ENCODE measurements at places on chromosomes 13 and 19.

DNA sequence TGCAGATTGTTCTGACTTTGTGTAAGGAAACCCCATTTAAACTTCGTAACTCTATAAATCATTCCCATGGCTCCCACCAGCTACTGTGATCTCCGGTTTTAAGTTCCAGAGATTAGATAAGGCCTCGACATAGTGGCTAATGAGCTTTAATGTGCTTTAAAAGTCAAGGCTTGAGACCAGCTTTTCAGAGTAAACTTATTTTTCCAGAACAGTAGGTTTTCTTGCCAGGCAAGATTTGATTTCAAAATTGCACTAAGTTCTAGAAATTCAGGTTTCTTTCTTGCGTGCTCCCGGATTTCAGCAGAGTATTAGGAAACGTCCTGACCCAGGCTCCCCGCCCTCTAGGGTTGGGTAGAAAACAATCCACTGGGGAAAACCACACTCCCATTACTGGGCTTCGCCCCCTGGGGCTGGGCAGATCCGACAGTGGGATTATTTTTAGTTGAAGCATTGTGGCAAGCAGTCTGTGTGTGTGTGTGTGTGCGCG, 43.3 kb downstream of the CRYL1 start:
- DNase-seq: no peak

DNA sequence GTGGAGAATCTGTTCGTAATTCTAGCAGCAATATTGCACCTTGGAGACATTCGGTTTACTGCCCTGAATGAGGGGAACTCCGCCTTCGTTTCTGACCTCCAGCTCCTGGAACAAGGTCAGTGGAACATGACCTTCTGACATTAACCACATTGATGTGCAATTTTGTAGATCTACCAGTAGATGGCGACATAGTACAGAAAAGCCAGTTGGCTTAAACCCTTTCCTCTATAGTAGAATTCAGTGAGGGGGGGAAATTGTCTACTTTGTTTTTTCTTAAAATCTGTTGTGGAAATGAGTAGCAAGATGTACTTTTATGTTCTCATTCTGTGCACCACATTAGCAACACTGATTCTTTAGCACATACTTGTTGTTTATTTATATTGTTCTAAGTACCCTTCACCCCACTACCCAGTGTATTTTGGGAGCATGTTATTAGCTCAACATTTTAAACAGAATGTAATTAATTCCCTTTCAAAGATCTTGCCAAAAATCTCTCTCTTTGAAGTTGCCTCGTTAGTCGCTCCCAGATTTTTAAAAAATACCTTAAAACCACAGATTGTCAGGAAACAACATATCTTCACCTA, 332.2 kb downstream of the MYO16 start:
- DNase-seq: peak; percentile 60

DNA sequence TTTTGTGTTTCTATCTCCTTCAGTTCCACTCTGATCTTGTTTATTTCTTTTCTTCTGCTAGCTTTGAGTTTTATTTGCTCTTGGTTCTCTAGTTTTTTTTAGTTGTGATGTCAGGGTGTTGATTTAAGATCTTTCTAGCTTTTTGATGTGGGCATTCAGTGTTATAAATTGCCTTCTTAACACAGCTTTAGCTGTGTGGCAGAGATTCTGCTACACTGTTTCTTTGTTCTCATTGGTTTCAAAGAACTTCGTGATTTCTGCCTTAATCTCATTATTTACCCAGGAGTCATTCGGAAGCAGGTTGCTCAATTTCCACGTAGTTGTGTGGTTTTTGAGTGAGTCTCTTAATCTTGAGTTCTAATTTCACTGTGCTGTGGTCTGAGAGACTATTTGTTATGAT, 251.7 kb upstream of the HTR2A start:
- no peak for DNase-seq

DNA sequence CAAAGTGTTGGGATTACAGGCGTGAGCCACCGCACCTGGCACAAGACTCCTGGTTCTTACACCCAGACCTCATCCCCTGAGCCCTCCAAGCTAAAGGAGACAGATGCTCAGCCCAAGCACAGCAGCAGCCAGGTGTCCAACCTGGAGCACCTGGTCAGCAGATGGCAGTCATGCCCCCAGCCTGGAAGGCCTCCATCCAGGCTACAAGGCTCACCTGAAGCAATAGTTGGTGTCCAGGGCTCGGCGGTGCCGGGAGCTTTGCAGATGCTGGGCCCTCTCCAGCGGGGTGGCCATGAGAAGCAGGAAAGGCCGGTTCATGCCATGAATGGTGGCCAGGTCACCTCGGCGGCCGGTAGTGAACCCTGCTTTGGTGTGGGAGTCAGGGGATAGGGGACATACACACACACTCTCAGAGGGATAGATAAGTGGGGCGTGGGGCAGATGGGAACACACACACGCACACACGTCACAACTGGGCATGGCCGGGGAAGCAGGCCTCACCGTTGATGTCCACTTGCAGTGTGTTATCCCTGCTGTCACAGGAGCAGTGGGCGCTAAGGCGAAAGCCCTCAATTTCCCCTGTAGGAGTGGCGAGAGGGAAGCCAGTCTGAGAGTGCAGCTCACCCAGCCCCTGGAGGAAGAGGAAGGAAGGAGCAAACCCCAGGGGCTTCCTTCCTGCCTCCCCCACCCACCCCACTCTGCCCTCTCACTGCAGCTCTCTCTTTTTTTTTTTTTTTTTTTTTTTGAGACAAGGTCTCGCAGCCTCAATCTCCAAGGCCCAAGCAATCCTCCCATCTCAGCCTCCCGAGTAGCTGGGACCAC, 11.8 kb downstream of the TGFB1 start:
- no peak for DNase-seq

DNA sequence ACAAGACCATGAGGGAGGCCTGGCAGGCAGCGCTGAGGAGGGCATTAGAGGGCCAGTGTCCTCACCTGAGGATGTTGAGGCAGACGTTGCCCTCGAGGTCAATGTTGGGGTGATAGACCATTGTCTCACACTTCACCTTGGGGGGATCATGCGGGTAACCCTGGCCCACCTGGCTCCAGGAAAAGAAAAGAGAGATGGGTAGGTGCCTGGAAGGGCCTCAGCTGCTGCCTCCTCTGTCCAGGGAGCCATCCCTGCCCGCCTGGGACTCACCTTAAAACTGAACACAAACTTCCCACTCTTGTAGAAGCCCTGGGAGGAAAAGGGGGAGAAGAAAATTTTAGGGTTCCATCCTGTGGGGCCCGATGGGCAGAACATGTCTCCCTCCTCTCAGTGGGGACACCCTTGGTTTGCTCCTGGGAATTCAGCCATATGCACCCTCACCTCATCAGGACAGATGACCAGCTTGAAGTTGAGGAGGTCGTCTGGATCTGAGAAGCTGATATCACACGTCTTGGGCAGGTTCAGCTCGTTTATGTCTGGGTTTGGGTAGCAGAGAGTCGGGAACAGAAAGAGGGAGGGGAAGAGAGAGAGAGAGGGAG, 1.7 kb downstream of the UBE2M start:
- DNase-seq: no peak

DNA sequence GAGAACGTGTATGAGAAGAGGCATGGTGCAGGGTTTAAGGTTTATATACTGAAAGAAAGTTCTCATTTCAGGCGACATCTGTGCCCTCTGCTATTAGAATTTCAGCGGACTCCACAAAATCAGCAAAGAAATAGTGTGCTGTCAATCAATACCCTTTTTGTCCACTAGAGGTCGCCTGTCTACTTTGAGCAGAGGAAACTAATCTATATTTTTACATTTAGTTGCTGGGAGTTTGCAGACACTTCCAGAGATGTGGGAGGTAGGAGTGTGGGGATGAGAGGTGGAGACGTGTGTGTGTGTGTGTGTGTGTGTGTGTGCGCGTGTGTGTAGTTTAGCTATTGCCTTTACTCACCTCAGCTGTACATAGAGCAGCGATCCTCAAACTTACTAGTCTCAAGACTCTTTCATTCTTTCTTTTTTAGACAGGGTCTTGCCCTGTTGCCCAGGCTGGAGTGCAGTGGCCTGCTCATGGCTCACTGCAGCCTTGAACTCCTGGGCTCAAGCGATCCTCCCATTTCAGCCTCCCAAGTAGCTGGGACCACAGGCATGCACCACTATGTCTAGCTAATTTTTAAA, 9.7 kb downstream of the INAFM1 start:
- peak; percentile 76 for DNase-seq

GRCh38 chr13:44022196-44022595, 142.5 kb downstream of the LACC1 start:
- DNase-seq: no peak

- DNase-seq: no peak
Observed at GRCh38 chr13:113819731-113820715, 43.9 kb downstream of the GAS6 start.

DNA sequence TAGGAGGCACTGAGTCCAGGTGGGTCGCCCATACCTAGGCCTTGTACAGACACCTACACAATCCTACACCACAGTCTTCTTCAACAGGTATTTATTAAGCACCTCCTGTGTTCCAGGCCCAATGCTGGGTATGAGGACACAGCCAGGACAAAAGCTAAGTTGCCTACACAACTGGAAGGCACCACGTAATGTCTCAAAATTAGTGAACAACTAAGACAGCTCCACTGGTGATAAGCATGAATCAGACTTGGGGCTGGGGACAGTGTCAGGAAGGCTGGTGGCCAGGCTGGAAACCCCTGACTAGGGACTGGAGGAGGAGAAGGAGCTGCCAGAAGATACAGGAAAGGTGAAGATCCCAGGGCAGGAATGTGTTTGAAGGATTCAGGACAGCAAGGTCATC, 2.4 kb downstream of the SMIM24 start:
- DNase-seq: no peak

DNA sequence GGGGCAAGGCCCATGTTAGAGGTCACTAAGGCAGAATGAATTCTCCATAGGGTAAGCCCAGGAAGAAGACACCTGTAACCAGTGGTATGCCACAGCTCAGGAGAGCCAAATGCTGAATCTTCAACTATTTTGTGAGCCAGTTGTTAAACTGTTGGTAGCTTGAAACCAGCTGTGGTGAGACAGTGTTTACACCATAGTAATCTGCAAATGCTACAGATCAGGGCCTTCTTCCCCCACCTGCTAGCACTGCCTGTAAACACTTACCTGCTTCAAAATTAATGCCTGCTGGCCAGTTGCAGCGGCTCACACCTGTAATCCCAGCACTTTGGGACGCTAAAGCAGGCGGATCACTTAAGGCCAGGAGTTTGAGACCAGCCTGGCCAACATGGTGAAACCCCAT, 12.1 kb downstream of the FBXL12 start:
- no peak for DNase-seq

DNA sequence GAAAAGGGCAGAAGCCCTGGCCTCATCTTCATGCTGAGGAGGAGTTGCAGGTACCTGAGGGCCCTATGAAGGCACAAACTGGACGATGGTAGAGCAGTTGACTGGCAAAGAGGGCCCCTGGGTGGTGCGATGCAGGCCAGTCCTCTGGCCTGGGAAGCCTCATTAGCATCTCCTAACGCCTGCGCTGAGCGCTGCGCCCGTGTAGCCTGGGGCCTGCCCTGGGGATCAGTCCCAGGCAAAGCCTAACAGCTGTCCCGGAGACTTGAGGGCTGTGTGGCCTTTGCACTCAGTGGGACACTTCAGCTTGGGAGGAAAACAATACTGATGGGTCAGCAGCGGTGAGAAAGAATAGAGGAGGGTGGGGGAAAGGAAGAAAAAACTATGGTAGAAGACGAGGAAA, 187.7 kb downstream of the RAP2A start:
- no peak for DNase-seq

- DNase-seq: no peak
Observed at GRCh38 chr13:99757756-99758459, 213.7 kb downstream of the ZIC5 start.

DNA sequence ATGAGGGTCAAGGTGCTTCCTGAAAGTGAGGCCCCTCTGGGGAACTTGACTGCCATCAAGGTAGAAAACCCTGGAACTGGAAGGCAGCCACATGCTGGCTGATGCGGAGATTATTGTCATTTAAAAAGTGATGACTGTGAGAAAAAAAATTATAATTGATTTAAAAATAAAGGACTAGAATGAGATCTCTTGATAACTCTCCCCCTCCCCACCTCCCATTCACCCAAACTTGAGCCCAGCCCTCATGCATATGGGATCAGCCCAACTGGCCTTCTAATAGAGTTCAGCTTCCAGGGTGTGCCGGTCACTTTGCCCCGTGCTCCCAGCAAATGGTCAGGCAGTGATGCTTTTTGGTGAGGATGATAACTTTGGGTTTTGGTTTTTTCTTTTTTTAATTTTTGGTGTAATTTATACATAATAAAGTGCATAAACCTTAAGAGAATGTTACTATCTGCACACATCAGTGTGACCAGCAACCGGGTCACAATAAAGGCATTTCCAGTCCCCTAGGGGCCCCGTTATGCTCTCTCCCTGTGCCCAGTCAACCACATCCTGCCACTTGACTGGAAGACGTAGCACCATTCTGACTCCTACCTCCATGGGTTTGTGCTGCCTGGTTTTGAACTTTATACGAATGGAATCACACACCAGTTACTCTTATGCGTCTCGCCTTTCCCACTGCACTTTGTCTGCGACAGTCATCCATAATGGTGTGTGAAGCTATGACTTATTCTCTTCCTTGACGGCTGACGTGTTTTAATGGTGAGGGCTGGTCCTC, 187.9 kb downstream of the USP12 start:
- no peak for DNase-seq

DNA sequence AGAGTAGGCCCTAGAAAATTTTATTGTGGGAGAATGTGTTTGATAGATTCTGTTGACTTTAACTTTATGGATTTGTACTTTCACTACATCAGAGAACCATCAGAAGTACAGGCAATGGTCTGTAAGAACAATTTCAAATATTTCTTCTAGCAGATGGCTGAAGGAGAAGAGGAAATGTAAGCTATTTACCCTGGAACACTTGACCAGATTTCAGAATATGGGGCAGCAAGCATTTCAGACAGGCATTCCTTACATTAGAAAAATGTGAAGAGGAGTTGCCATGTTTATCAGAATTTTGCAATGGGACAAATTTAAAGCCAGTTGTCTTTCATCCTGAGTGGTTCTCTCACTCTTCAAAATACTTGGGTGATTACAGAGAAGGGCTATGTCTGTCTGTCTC, 7.5 kb downstream of the FRY start:
- DNase-seq: no peak

GRCh38 chr19:41311072-41311471, 1.1 kb downstream of the CCDC97 start:
- DNase-seq: no peak

DNA sequence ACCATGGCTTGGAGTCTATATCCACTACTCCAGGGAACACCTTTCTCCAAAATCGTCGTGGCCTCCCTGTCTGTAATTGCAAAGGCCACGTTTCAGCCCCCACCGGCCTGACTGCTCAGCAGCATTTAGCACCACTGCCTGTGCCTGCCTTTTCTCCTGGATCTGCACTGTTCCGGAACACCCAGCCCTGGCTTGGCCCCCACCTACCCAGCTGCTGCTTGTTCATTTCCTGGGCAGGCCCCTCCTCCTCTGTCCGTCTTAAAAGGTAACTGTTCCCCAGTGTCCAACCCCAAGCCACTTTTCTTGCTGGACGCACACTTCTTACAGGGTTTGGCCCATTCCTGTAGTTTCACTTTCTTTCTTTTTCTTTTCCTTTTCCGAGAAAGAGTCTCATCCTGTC, 8.5 kb upstream of the SYT5 start:
- DNase-seq: no peak

DNA sequence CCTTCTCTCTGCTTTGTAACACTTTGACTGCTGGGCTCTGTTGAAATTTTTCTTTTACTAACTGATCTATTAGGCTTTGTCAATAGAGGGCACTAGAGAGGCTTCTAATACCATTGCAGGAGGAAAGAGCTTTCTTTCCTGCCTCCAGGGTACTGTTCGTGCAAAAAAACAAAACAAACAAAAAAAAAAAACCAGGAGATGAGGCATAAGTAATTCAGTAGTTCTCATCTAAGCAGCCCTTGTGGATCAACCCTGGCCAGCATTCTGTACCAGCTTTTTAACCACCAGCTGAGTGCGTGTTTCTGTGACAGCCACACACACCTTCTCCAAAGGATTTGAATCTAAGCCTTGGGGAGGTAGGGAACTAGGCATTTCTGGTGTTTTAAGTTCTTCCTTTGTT, 1707.6 kb upstream of the SLC10A2 start:
- DNase-seq: no peak

Measured in CD4-positive, alpha-beta T cell treated with Interleukin-4 for 4 hours (primary cell).